Suppressor macrophage treated with lipopolysaccharide for 1 hour (primary cell): ENCODE measurements at places on chromosomes 12 and 14.

GRCh38 chr12:125343649-125344048 is 278.4 kb downstream of the AACS start:
- no peak for DNase-seq

- DNase-seq = no peak
These were observed 23.2 kb downstream of the UBE3B start for GRCh38 chr12:109500406-109501185.

DNA sequence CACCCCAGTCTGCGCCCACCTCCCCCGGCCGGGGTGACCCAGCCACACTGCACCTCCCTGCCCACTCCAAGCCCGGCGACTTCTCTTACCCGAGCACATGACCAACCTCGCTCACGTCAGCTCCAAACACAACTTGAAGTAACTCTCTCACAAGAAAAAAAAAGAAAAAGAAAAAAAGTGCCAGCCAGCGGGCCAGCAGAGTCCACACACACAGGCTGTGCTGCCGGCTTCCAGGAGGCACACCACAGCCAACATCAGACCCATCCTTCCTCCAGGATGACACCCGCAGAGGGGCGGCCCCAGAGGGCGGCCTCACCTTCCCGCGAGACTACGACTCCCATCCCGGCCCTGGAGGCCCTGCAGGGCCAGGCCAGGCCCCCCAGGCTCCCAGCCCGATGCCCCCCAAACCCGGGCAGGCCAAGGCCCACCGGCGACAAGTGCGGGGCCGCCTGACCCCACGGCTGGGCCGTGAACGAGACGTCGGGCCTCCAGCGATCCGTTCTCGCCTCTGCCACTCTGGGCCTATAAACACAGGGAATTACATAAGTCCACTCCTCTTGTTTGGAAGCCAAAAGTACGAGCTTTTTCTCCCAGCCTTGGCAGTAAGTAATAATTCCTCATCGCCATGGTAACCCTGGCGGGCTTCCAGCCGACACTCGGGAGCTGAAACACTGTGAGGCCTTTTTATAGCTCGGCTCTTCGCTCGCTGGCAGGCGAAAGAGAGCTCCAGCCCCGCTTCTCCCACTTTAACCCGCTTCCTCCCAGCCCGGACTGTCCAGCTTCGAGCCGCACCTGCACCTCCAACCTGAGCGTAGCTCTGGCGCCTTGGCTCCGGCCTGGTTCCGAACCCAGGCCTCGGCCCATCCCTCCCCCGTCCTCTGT is 49.1 kb downstream of the NCOR2 start:
- DNase-seq = peak; percentile 57

GRCh38 chr12:58026897-58027891 is 85.8 kb downstream of the ATP23 start:
- no peak for DNase-seq

DNA sequence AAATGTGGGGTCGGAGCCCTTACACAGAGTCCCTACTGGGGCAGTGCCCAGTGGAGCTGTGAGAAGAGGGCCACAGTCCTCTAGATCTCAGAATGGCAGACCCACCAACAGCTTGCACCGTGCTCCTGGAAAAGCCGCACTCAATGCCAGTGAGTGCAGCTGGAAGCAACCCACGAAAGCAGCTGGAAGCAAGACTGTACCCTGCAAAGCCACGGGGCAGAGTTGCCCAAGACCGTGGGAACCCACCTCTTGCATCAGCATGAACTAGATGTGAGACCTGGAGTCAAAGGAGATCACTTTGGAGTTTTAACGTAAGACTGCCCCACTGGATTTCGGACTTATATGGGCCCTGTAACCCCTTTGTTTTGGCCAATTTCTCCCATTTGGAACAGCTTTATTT is 12.3 kb downstream of the GTF2A1 start:
- DNase-seq = no peak

GRCh38 chr14:70186900-70187451 is 1.8 kb downstream of the SLC8A3 start:
- DNase-seq = peak; percentile 28

GRCh38 chr14:103512701-103513611 is 9.7 kb downstream of the CKB start:
- DNase-seq = peak; percentile 75

- DNase-seq = no peak
These were observed 220.6 kb upstream of the TMEM260 start for GRCh38 chr14:56358851-56359614.

DNA sequence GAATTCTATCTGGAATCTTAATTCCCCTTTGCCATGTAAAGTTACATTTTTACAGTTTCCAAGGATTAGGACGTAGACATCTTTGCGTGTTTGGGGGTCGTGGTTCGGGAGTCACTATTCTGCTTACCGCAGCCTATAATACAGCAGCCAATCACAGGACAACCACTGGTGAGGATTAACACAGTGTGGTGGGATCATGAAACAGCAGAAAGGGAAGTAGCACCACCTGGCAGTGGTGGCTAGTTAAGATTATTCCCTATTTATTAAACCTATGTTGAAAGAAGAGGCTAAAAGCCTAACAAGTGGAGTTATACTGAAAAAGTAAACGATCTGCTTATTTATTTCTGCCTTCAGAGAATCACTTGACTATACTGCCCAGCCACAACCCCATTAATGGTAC is 71.7 kb downstream of the IPO8 start:
- no peak for DNase-seq
